ENCODE measurements at places on chromosomes 2 and 18. TPM values are rescaled to one million over a fixed set of nuclear protein-coding genes. Genes with fewer than 3 reads are reported as not detected.

The VWA3B gene
- total RNA-seq = not detected

The L3MBTL4 gene
- 0.04 TPM for total RNA-seq

- DNase-seq = no peak
Observed at GRCh38 chr2:242022550-242023290, 153.2 kb downstream of the RTP5 start.

DNA sequence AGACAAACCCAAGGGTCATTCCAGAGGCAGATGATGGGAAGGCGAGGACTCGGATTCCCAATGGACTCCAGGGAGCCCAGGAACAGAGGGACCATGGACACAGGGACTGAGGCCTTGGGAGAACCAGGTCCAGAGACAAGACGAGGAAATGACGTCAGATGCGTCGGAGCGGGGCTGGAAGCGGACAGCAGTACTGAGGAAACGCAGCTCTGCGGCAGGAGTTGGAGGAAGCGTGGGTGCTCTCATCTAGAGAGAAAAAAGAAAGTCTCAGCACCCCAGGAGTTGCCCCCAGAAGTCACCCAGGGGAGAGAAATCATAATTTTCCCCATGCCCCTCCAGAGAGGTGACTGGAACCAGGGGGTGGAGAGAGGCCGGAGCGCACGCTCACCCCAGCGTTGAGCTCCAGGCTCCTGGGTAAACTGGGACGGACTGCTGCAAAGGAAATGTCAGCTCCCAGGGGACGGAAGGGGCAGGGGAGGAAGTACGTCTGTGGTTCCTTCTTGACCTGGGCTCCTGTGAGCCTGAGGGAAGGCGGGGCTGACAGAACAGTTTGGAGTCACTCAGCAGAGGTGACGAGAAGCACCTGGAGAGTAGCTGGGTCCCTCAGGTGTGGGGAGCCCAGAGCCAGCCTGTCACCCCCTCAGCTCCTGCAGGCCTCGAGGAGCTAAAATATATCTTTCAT, 44.7 kb downstream of the CMPK2 start:
- no peak for DNase-seq

DNA sequence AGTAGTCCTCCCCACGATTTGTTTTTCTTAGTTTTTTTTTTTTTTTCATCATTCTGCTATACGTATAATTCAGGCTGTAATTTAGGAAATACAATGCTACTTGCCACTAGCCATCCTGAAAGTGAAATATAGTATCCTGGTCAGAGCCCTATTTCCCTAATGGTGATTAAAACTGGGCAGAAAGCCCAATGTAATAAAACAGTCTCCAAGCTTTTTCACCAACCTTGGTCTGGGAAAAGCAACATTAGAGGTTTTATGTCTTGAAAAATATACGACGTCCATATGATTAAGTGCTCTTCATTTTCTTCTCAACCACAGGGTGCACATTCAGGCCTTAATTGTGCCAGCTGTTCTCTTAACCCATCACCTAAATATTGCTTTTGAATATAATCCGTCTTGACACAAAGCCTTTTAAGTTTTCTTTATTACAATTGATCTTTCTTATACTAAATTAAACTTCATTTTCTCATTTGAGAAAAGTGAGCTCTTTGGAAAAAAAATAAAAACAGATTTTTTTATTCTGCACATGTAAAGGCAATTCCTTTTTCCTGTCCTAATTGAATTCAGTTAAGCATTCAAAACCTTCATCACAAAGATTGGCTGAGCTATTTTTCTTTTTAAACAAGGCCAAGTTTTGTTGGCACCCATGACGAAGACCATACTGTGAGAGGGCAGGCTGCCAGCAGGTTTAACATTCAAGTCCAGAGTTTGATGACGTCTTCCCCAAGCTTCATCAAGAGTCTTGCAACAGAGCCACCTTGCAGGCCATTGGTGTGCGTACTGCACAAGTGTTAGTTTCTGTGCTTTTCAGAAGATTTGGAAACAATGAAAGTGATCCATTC, 52.7 kb downstream of the MAP2 start:
- DNase-seq = no peak

- no peak for DNase-seq
Observed at GRCh38 chr2:134949981-134950708, 31.5 kb downstream of the CCNT2 start.

- no peak for DNase-seq
Observed at GRCh38 chr18:23673725-23674124, 11.0 kb upstream of the ANKRD29 start.

GRCh38 chr2:183081911-183082310, 3.4 kb downstream of the DUSP19 start:
- DNase-seq = no peak
